ENCODE measurements at places on chromosomes 6 and 20. TPM values are rescaled to one million over a fixed set of nuclear protein-coding genes. Genes with fewer than 3 reads are reported as not detected.

Gene MTCH1
- 288 TPM for total RNA-seq

Gene MRPL14
- 98.9 TPM for total RNA-seq

Gene SMOC2
- total RNA-seq, result 0.73 TPM

Gene HCK
- total RNA-seq, result not detected

Gene TCF21
- not detected for total RNA-seq

Gene FLRT3
- total RNA-seq, result 4.6 TPM

Gene PTGIS
- 0.26 TPM for total RNA-seq

Gene MUC21
- total RNA-seq, result not detected

Gene PI3
- total RNA-seq, result 52.0 TPM

Gene OOEP
- 7.0 TPM for total RNA-seq

Gene GLP1R
- total RNA-seq, result 4.8 TPM

Gene IRAK1BP1
- total RNA-seq, result 4.5 TPM

Gene GHRH
- not detected for total RNA-seq

Gene COL21A1
- 1.8 TPM for total RNA-seq

Gene SLC35F1
- total RNA-seq, result not detected

Gene FAM135A
- 83.2 TPM for total RNA-seq

Gene PCIF1
- total RNA-seq, result 39.8 TPM

Gene GPLD1
- total RNA-seq, result 3.5 TPM

Gene ASIP
- total RNA-seq, result not detected

Gene PTCHD4
- not detected for total RNA-seq

Gene MLIP
- 1.4 TPM for total RNA-seq

Data from Calu3 (cell line).